Endothelial cell of umbilical vein (primary cell): ENCODE measurements at places on chromosomes 3 and 15. TPM values are rescaled to one million over a fixed set of nuclear protein-coding genes. Genes with fewer than 3 reads are reported as not detected.

The TMEM43 gene
- total RNA-seq: 69.6 and 80.6 TPM in 2 replicates

- H3K27me3 ChIP-seq: no peaks in the 10 kb centered on the region
- DNase-seq: no peak
- no peak overlapping the region for H3K4me3 ChIP-seq
- H3K4me1 ChIP-seq: peaks cover 35% of the 10 kb centered on the region
- no peaks in the 10 kb centered on the region for H3K36me3 ChIP-seq
These were observed 77.5 kb downstream of the IGF1R start for GRCh38 chr15:98725874-98726273.

DNA sequence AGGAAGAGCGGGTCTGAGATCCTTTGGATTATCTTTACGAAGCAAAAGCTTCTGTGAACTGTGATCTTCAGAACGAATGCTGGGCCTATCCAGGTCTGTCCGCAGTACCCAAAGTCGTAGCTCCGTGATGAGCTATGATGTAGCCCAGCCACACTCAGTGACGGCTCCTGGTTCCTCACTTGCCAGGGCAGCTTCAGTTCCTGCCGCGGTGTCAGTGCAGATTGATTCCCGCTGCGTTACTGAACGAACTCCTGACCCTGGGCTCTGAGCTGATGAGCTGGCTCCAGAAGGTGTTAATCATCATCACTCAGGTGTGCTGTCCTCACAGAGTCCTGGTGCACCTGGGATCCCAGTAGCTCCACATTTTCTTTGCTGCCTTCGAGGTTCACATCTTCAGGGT, 45.0 kb downstream of the TMEM44 start:
- H3K4me3 ChIP-seq: no peak overlapping the region
- no peak for DNase-seq
- H3K36me3 ChIP-seq: no peaks in the 10 kb centered on the region
- H3K27ac ChIP-seq: peak overlapping the region; percentile 81
- peaks cover 44% of the 10 kb centered on the region for H3K4me1 ChIP-seq
- H3K27me3 ChIP-seq: no peaks in the 10 kb centered on the region

DNA sequence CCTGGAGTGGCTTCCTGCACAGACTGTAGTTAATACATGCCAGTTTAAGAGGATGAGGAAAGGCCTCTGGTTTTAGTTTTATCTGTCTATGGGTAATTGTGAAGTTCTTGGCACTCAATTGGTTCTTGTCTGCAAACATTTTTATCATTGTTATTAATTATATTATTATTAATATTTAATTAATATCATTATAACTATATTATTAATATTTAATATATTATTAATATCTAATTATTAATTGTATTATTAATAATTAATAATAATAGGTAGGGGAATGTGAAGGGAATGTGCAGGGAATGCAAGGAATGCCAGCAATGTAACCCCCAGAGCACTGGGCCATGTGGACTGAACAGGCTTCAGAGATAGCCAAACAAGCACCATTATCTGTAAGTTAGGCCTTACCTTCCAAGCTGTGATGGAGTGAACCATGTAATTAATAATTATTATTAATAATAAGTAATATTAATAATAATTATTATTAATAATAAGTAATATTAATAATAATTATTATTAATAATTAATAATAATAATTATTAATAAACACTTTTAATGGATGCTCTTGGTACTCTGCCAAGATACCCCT, 79.8 kb upstream of the NMNAT3 start:
- no peaks in the 10 kb centered on the region for H3K4me1 ChIP-seq
- no peaks in the 10 kb centered on the region for H3K36me3 ChIP-seq
- no peak for DNase-seq
- H3K27ac ChIP-seq: no peak overlapping the region
- H3K27me3 ChIP-seq: no peaks in the 10 kb centered on the region

GRCh38 chr3:107217172-107217571, 160.1 kb upstream of the CCDC54 start:
- H3K27me3 ChIP-seq: no peaks in the 10 kb centered on the region
- no peak overlapping the region for H3K27ac ChIP-seq
- no peak overlapping the region for H3K4me3 ChIP-seq
- H3K4me1 ChIP-seq: no peaks in the 10 kb centered on the region
- no peaks in the 10 kb centered on the region for H3K36me3 ChIP-seq

- H3K27ac ChIP-seq: no peak overlapping the region
- H3K27me3 ChIP-seq: peaks cover 8% of the 10 kb centered on the region
- DNase-seq: no peak
- H3K36me3 ChIP-seq: no peaks in the 10 kb centered on the region
These were observed 6.4 kb downstream of the ATP8B4 start for GRCh38 chr15:50112488-50113186.

DNA sequence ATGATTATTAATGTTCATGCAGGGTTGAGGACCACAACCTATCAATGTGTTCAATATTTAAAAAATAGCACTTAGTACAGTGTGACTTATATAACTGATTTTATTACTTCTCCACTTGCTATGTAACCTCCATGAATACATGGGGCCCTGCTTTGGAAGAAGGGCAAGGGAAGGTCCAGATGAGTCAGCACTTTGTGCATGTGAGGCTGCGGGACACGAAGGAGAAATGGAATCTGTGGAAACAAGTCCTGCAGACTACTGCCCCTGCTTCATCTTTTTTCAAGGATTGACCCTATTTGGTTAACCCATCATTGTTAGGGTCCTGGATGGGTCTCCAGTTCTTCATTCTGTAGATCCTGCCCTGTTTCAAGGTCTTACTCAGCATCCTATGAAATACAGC, 1.6 kb downstream of the NXPE3 start:
- H3K27me3 ChIP-seq: no peaks in the 10 kb centered on the region
- H3K36me3 ChIP-seq: peaks cover 8% of the 10 kb centered on the region
- peaks cover 27% of the 10 kb centered on the region for H3K4me1 ChIP-seq
- H3K4me3 ChIP-seq: peak overlapping the region; percentile 78
- no peak overlapping the region for H3K27ac ChIP-seq

The IGF1R gene
- total RNA-seq: 50.9 and 59.1 TPM in 2 replicates

The CORO2B gene
- total RNA-seq: 2.9 and 3.7 TPM in 2 replicates

The GCNT3 gene
- not detected in 2 replicates for total RNA-seq

The HACL1 gene
- total RNA-seq: 27.4 and 29.9 TPM in 2 replicates

- DNase-seq: no peak
- H3K36me3 ChIP-seq: no peaks in the 10 kb centered on the region
These were observed 17.0 kb downstream of the PIK3CB start for GRCh38 chr3:138817695-138818094.

DNA sequence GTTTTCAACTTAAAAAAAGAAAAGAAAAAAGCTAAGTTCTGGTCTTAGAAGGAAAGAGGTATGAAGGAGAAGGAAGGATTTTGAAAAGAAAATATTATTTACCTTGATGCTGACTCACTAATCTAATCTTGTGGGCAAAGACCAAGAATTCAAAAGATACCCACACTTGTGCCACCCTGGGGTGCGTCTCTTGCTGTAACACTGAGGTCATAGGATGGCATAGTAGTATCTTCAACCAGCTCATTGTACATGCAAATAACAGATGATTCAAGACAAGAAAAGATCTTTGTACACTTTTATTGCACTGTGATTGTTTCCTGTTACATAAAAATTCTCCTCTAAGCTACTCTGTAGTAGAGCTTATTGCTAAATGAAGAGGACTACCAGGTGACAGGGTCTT, 17.3 kb downstream of the PLS1 start:
- peaks cover 1% of the 10 kb centered on the region for H3K4me1 ChIP-seq
- H3K4me3 ChIP-seq: no peak overlapping the region
- no peak for DNase-seq
- H3K36me3 ChIP-seq: no peaks in the 10 kb centered on the region

- DNase-seq: no peak
- no peaks in the 10 kb centered on the region for H3K27me3 ChIP-seq
- no peak overlapping the region for H3K27ac ChIP-seq
- peaks cover 5% of the 10 kb centered on the region for H3K36me3 ChIP-seq
- H3K4me1 ChIP-seq: peaks cover 3% of the 10 kb centered on the region
These were observed 12.6 kb downstream of the CEP152 start for GRCh38 chr15:48798319-48798718.

The SERINC4 gene
- total RNA-seq: 0.12 TPM in 1 of 2 replicates, not detected in the other

The CD80 gene
- total RNA-seq: not detected in 2 replicates

- H3K4me1 ChIP-seq: peaks cover 7% of the 10 kb centered on the region
- H3K36me3 ChIP-seq: no peaks in the 10 kb centered on the region
- no peak for DNase-seq
- H3K4me3 ChIP-seq: no peak overlapping the region
- no peak overlapping the region for H3K27ac ChIP-seq
These were observed 280.6 kb downstream of the PTPRG start for GRCh38 chr3:61841988-61842387.

The AHSG gene
- not detected in 2 replicates for total RNA-seq

GRCh38 chr3:187713504-187713903, 11.1 kb upstream of the RTP2 start:
- H3K27ac ChIP-seq: no peak overlapping the region
- H3K4me1 ChIP-seq: no peaks in the 10 kb centered on the region
- H3K4me3 ChIP-seq: no peak overlapping the region

DNA sequence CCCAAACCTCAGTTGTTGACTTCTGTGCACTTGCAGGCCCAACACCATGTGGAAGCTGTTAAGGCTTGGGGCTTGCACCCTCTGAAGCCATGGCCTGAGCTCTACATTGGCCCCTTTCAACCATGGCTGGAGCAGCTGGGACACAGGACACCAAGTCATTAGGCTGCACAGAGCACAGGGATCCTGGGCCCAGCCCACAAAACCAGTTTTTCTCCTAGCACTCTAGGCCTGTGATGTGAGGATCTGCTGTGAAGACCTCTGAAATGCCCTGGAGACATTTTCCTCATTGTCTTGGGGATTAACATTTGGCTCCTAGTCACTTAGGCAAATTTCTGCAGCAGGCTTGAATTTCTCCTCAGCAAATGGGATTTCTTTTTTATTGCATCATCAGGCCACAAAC, 1255.7 kb downstream of the ZPLD1 start:
- no peaks in the 10 kb centered on the region for H3K36me3 ChIP-seq
- no peaks in the 10 kb centered on the region for H3K27me3 ChIP-seq
- no peak for DNase-seq
- no peak overlapping the region for H3K4me3 ChIP-seq

The CTDSPL gene
- 27.6 and 43.2 TPM in 2 replicates for total RNA-seq

GRCh38 chr3:129424185-129424841, 4.1 kb downstream of the EFCAB12 start:
- H3K27ac ChIP-seq: no peak overlapping the region
- no peak for DNase-seq
- no peaks in the 10 kb centered on the region for H3K36me3 ChIP-seq
- H3K27me3 ChIP-seq: no peaks in the 10 kb centered on the region

The AP3B2 gene
- total RNA-seq: not detected in 2 replicates

The EOGT gene
- 99.4 and 103 TPM in 2 replicates for total RNA-seq

DNA sequence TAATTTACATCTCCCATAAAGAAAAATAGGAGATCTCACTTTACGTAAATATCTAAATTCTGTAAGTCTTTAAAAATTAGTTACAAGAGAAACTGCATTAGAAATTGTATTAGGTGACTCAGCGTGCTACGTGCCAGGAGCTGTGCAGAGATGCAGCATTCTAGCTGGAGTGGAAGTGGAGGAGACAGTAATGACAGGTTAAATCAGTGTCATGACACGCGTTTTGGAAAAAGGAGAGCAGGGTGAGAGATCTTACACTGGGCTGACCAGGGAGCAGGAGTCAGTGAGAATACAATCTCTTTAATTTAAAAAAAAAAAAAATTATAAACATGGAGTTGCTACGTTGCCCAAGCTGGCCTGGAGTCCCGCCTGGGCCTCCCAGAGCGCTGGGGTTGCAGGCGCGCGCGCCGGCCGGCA, 635 bp downstream of the TUBGCP5 start:
- peaks cover 11% of the 10 kb centered on the region for H3K36me3 ChIP-seq
- H3K4me1 ChIP-seq: peaks cover 7% of the 10 kb centered on the region
- no peaks in the 10 kb centered on the region for H3K27me3 ChIP-seq
- peak overlapping the region; percentile 81 for H3K4me3 ChIP-seq
- peak overlapping the region; percentile 29 for H3K27ac ChIP-seq
- peak; percentile 54 for DNase-seq

DNA sequence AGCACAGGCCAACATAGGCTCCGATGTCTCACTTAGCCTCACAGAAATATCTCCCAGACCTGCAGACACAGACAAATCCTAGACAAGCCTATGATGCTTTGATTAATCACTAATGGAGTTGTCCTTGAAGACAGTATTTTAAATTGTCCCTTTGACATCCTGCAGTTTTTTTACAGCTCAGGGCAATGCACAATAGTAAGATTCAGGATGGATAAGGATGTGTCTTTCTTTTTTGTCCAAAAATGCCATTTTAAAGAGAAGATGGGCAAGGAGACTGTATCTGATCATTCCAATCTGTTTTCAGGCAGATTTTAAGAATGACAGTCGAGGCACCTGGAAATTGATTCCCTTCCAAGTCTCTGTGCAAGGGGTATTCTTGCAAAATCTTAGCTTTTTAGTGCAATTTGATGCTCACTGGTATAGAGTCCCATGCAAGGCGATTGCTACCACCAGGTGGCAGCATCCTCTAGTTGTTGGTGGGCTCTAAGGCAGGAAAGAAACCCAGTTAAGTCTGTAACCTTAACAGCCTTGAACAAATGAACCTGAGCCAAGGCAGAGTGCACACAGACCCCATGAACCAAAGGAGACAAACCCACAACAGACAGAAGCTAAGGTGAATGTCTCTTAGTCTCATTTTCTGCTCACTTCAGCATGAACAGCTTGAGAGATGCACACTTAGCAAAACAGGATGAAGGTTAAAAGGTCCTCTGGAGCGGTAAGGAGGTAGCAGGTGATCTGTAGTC, 51.2 kb upstream of the MINAR1 start:
- no peaks in the 10 kb centered on the region for H3K4me1 ChIP-seq
- H3K36me3 ChIP-seq: no peaks in the 10 kb centered on the region
- H3K27ac ChIP-seq: no peak overlapping the region
- H3K4me3 ChIP-seq: no peak overlapping the region
- DNase-seq: peak; percentile 77

The CYP1A2 gene
- not detected in 2 replicates for total RNA-seq

DNA sequence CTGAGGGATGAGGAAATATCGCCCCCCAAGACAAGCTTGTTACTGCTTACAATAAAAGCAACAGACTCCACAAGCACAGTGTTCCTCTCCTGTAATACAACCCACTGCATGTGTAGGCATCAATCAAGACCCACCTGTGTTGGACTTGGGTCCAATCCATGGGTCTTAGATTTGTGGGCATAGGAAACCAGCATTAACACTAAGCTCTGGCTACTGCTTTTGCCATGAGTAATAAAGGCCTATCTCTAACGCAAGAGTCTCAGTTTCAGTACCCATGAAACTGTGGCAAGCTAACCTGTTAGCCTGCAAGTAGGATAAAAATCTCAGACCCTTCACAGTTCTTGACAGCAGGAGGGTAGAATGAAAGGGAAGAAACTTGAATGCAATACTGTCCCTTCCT, 5.2 kb upstream of the EIF1B start:
- no peak overlapping the region for H3K4me3 ChIP-seq
- peaks cover 15% of the 10 kb centered on the region for H3K4me1 ChIP-seq
- no peak for DNase-seq
- H3K27me3 ChIP-seq: no peaks in the 10 kb centered on the region

GRCh38 chr3:114383875-114384557, 90.2 kb downstream of the TIGIT start:
- H3K27me3 ChIP-seq: no peaks in the 10 kb centered on the region
- H3K36me3 ChIP-seq: no peaks in the 10 kb centered on the region
- H3K4me3 ChIP-seq: peak overlapping the region; percentile 42
- peaks cover 9% of the 10 kb centered on the region for H3K4me1 ChIP-seq
- peak overlapping the region; percentile 55 for H3K27ac ChIP-seq

The EIF4A2 gene
- 260 and 282 TPM in 2 replicates for total RNA-seq

The MYZAP gene
- total RNA-seq: 6.1 and 8.1 TPM in 2 replicates
